Activated CD4-positive, alpha-beta T cell treated with anti-CD3 and anti-CD28 coated beads for 4 hours (primary cell): ENCODE measurements at places on chromosomes 5 and 9.

DNA sequence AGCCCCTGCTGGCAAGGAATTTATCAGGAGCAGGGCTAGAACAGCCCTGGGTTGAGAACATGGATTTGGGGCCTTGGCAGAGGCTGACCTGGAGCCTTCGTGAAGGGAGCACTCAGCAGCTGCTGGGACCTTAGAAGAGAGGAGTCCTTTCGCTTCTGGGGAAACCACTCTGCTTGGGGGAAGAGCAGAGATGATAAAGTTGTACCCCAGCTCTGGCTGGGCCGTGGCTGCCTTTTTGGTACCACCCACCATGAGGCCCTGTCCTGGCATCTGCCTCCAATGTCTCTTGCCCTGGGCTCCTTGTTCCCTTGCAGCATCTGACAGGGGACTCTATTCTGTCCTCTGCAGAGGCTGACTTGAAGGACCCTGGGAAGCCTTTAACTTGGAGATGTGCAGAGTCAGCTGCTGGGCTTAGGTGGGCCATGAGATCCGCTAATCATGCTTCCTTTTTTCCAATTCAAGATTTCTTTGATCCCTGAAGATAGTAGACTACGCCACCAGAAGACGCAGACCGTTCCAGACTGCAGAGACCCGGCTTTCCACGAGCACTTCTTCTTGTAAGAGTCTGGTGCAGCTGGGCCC lies 20.2 kb downstream of the RGS3 start:
- DNase-seq = no peak

DNA sequence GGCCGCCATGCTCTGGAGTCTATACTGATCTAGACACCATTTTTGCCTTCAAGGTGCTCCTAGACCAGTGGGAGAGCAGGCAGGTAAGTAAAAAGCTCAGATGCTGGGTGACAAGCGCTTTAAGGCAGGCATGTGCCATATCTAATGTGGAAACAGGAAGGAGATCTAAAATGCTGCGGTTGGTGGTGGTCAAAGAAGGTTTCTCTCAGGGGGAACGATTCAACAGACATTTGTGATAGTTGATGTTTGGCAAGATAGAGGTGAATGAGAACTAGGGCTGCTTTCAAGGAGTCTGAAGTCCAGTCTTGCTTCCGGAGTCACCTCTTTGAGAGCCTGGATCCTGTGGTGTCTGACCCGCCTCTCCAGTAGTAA lies 146.2 kb upstream of the KLF4 start:
- no peak for DNase-seq

DNA sequence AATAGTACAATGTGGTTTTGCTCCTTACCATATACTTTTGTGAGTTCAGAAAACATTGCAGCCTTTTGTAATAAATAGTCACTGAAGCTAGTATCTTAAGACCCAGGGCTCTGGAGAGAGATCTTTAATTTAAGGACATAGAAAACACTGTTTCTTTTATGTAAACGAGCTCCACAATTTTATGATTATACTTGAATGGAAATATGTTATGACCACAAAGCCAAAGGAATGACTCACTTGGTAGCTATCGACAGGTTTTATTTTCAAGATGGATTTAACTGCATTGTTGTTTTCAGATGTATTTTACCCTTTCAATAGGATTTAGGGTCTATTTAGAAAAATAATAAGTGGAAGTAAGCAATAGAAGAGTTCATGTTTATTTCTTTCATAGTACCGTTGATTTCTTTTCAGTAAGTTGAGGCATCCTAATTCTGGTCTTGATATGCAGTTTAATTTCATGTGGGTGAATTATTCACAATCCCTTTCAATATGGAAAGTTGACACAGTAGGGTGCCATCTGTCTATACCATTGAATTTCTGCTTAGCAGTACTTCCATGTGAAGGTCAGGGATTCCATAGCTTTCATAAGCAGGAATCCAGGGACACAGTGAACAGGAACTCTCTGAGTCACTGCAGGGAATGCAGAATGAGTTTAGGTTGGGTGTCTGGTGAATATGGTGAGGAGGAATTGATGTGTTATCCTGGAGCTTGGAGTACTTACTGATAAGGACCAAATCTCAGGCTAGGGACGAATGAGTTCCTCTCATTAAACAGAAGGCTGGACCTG lies 157.6 kb downstream of the CD180 start:
- no peak for DNase-seq

- no peak for DNase-seq
These were observed 79.6 kb downstream of the SMIM15 start for GRCh38 chr5:61082516-61083280.

DNA sequence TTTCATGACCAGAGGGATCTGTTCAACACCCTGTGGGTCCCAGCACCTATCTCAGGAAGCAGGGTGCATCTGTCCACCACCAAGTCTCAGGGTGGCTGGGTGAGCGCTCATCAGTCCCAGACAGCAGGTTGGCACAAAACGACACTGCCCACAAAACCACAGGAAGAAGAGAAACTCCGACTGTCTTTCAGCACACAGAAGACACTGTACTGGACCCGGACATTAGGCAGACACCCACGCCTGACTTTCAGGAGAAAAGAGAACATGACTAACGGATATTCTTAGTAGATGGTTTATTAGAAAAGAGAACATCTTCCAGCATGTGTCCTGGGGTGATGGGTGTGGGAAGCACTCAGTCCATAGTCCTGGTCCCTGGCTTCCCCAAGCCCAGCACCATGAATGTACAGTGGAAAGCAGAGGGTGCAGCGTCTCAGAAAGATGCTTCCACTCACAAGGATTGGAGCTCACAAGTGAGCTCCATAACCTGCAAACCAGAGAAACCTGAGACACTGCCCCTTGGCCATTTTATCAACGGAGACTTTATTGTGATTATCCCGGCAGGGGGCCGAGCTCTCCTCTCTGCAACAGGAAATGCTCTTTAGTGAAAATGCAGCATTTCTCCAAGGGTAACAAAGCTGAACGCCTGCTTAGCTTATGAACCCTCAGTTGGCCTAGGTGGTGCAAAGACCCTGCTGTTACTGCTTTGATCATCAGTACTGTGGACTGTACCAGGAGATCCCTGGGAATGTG lies 35.8 kb upstream of the LCP2 start:
- peak; percentile 81 for DNase-seq

- DNase-seq = no peak
These were observed 73.0 kb upstream of the SPOCK1 start for GRCh38 chr5:137572042-137572695.

- no peak for DNase-seq
These were observed 69.9 kb downstream of the OTULIN start for GRCh38 chr5:14734396-14734795.

DNA sequence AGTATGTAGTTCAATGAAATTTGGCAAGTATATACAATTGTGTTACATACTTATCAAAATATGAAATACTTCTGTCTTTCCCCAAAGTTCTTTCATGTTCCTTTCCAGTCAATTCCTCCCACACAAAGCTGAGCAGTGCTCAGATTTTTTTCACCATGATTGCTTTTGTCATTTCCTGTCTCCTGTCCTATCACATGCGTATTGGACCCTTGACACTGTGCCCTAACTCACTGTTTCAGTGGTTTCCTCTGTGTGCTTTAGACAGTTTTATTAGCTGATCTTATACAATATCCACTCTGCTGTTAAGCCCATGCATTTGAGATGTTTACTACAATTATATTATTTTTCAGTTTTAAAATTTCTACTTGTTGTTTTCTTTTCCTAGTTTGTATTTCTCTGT lies 463.6 kb upstream of the MEF2C start:
- no peak for DNase-seq

DNA sequence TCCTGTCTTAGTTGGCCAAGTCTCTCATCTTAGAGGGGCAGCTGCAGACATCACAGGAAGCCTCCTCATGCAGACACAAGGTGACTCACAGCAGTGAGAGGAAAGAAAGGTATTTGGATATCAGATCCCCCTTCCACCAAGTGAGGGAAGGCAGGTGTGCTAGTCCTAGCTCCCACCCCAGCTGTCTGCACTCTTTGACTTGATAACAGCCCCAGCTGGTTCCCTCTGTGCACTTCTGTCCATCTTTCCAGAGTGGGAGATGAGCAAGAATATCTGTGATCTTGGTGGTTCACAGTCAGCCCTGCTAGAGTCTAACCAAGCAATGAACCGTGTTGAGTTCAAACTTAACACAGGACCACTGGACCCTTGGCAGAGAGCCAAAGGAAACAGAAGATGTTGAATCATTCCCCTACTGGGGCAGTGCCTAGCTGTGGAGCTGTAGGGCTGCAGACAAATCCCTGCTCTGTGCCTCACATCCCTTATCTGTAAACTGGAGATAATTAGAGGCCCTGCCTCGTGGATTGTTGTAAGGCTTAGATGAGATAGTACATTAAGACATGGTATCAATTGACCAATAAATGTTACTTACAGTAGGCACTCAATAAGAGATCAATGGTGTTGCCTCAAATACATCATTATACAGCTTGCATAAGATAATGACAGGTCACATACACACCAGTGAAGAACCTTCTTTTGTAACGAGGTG lies 39.1 kb downstream of the SH3RF2 start:
- DNase-seq = no peak

GRCh38 chr5:35830587-35830986 lies 26.1 kb upstream of the IL7R start:
- no peak for DNase-seq

DNA sequence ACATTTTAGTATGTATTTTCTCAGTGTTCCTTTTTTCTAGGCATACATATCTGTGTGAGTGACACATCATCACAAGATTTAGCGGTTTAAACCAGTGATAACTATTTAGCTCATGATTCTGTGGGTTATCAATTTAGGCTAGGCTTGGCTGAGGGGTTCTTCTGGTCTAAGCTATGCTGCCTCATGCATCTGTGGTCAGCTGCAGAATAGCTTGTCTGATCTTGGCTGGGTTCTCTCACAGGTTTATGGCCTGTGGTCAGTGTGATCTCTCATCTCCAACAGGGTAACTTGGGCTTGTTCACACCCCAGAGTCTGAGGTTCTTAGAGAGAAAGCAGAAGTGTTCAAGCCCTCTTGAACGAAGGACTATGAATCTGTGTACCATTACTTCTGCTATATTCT lies 363.3 kb downstream of the KDM4C start:
- no peak for DNase-seq

- DNase-seq = no peak
These were observed 79.3 kb upstream of the COL5A1 start for GRCh38 chr9:134562146-134562849.

DNA sequence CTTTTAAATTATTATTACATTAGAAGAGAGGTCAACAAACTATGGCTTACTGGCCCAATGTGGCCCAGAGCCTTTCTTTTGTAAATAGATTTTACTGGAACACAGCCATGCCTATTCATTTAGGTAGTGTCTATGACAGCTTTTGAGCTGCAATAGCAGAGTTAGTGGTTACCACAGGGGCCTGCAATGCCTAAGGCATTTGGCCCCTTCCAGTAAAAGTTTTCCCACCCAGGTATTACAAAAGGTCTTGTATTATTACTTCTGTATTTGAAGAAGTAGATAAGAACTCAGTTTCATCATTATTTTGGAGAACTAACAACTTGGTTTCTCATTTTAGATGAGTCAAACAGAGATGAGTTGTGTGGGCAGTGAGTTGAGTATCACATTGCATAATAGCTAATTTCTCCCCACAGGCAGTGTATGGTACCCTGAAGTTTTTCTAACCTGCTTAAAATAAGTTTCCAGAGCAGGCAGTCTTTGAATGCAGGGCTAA lies 9.5 kb downstream of the MTRR start:
- DNase-seq = no peak

DNA sequence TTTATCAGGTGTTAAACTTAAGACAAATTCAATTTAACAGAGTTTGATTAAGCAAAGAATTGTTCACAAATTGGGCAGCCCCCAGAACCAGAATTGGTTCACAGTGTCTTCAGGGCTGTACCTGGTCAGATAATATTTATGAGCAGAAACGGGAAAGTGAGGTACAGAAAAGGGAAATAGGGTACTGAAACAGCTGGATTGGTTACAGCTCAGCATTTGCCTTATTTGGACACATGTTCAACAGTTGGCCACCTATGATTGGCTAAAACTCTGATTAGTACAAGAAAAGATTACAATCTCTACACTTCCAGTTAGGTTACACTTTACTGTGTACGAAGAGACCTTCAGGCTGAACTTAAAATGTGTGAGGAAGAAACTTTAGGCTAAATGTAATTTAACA lies 18.7 kb downstream of the LRRC70 start:
- DNase-seq = no peak

- no peak for DNase-seq
These were observed 160.1 kb downstream of the ROR2 start for GRCh38 chr9:91789941-91790340.

GRCh38 chr5:56281489-56282165 lies 48.5 kb upstream of the ANKRD55 start:
- no peak for DNase-seq

DNA sequence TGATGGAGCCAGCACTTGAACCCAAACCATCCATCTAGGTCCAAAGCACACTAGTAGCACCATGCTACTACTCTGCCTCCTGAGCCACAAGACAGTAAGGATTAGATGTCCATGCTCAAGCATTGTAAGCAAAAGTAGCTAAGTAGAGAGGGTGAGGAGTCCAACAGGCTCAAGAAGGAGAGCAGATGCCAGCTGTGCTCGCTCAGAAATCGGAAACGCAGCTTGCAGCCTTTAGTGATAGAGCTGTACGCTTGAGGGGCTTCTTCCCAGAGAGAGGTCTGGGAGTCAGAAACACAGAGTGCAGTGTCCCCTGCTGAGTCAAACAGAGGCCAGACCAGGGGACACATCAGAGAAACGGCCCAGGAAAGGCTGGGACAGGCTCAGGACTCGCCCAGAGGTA lies 32.7 kb upstream of the GABRP start:
- DNase-seq = no peak

- no peak for DNase-seq
These were observed 167.6 kb downstream of the PDZD2 start for GRCh38 chr5:31806561-31806960.

- no peak for DNase-seq
These were observed 49.2 kb downstream of the EBF1 start for GRCh38 chr5:159050316-159051143.

DNA sequence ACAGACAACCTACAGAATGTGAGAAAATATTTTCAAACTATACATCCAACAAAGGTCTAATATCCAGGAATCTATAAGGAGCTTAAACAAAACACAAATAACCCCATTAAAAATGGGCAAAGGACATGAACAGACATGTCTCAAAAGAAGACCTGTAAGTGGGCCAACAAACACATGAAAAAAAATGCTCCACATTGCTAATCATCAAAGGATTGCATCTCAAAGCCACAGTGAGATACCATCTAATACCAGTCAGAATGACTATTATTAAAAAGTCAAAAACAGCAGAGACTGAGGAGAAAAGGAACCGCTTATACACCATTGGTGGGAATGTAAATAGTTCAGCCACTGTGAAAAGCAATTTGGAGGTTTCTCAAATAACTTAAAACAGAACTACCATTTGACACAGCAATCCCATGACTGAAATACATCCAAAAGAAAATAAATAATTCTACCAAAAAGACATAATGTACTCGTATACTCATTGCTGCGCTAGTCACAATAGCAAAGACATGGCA lies 39.1 kb upstream of the C5orf63 start:
- DNase-seq = no peak

GRCh38 chr9:36316611-36317317 lies 58.5 kb upstream of the GNE start:
- no peak for DNase-seq

- DNase-seq = no peak
These were observed 35.4 kb upstream of the TUT7 start for GRCh38 chr9:86389628-86390027.
